ENCODE measurements at places on chromosomes 6 and 20.
A peak's percentile ranks its signal among the peaks of the same experiment; 100 is the strongest.

DNA sequence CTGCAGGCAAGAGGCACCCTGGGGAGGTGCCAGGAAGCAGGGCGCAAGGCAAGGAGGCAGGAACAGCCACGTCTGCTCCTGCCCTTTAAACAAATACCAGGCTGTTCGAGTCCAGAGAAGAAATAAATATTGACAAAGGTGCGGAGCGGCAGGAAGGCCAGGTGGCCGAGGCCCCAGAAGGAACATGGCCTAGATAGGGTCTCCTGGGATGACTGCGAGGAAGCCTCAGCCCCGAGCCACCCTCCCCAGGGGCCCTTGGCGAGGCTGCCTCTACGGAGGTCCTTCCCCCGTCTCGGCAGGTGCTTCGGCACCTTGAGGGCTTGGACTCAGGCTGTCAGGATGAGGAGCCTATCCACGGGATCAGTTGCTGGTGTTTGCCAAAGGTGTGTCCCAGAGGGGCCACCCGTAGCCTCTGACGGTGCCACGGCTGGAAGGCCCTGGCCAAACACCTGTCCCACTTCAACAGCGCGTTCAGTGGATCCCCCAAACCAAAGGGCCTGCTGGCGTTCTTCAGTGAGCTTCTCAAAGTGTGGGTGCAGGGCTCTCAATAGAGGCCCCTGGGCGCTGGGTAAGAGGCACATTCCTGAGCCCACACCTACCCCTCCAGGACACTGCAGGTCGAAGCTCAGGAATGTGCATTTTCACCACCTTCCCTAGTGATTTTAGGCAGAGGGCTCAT lies 39.8 kb downstream of the SNX5 start:
- peak; percentile 76 for DNase-seq

GRCh38 chr6:142592876-142593275 lies 291.1 kb downstream of the ADGRG6 start:
- no peak for DNase-seq

DNA sequence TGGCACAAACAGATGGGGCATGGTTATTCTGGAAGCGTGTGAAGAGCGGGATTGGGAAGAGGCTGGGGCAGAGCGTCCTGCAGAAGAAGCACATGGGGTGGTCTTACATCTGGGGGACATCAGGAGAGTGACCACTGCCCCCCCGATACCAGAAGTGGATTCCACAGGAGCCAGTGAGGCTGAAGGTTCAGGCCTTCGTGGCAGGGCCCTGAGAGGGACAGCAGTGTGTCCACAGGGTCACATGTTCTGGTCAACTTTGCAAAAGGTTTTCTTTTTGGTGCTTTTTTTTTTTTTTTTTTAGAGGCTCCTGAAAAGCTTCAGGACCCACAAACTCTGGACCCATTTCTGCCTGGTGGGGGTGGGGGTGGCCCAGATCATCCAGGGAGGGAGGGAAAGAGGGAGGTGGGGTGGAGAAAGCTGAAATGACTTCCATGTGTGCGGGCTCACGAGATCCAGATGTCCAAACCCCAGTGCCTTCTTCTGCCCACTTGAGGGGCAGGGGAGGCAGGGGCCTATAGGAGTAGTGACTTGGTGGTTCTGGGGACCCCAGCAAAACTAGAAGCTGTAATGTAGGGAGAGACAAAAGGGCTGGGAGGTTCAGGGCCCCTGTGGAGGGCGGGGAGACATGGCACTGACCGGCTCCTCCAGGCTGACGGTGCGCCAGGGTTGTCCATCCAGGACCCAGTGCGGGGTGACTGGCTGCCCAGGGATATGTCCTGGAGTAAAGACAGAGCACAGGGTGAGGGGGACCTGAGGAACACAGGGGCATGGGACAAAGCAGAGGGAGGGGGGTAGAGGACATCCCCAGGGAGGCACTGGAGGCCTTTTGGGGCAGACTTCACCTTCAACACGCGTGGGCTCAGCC lies 2.7 kb downstream of the ADAM33 start:
- DNase-seq: no peak

DNA sequence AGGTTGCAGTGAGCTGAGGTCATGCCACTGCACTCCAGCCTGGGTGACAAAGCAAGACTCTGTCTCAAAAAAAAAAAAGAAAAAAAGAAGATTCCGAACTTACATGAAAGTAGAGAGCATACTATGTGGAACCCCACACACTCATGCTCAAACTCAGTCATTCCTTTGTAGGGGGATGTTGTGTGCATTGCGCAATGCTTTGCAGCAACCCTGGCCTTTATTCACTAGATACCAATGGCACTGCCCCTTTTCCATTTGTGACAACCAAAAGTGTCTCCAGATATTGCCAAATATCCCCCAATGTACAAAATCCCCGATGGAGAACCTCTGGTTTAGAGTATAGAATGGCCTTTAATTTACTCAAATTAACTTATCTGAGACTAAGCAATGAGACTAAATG lies 158.6 kb downstream of the GJA1 start:
- no peak for DNase-seq

DNA sequence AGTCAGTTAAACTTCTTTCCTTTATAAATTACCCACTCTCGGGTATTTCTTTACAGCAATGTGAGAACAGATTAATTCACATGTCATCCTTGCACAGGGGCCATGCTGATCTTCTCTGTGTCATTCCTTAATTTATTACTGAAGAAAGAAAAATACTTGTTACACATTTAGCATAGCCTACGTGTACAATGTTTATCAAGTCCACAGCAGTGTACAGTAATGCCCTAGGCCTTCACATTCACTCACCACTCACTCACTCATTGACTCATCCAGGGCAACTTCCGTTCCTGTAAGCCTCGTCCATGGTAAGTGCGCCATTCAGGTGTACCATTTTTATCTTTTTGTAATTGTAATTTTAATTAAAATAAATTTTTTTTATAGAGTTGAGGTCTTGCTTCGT lies 73.6 kb downstream of the RSPH3 start:
- DNase-seq: no peak

Measured in H7 (cell line).